AG08395 (cell line): ENCODE measurements at places on chromosomes 12 and 14.

GRCh38 chr12:109385339-109386058 is 37.8 kb downstream of the MYO1H start:
- peak; percentile 77 for DNase-seq

DNA sequence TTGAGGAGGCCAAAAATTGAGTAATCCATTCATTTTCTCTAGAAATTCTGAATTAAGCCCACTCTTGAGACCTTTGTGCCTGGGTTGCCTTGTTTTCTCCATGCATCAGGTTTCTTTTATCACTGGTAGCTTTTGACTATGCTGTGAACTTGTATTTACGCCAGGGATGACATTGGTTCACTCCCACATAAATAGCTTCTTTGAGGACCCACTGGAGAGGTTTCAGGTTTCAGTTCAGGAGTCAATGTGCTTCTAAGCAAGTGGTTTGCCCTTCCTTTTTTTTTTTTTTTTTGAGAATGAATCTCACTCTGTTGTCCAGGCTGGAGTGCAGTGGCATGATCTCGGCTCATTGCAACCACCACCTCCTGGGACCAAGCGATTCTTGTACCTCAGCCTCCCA is 10.2 kb upstream of the SLC17A8 start:
- DNase-seq = no peak

GRCh38 chr12:68445824-68446223 is 113.7 kb upstream of the MDM1 start:
- no peak for DNase-seq

DNA sequence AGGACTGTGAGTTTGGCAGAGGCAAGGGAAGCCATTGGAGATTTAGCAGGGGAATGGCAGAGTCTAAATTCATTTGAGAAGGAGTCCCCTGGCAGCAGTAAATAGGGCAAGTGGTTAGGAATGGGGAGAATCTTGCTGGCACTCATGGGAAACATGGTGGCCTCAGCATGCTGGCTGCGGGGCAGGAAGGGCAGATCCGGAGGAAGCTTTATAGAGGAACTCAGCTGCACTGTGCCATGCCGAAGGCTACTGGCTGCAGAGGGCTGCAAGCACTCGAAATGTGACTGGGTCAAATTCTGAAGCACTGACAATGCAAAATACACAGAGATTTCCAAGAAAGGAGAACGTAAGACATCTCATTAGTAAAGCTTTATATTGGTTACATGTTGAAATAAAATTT is 23.9 kb downstream of the CCNK start:
- DNase-seq = no peak

DNA sequence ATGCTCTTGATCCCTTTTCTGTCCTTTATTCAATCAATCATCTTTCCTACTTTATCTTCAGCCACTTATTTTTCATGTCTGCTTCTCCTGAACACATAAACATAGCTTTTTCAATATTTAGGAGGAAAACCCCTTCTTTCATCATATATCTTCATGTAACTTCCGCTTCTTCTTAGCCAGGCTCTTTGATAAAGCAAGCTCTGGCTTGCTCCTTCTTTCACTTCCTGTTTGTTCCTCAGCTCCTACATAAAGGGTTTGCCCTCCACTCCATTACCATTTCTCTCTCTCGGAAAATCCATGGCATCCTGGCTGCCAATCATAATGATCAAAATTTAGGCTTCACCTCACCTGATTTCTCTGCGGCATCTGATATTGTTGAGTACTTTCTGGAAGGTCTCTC is 33.7 kb upstream of the HELB start:
- DNase-seq = no peak

DNA sequence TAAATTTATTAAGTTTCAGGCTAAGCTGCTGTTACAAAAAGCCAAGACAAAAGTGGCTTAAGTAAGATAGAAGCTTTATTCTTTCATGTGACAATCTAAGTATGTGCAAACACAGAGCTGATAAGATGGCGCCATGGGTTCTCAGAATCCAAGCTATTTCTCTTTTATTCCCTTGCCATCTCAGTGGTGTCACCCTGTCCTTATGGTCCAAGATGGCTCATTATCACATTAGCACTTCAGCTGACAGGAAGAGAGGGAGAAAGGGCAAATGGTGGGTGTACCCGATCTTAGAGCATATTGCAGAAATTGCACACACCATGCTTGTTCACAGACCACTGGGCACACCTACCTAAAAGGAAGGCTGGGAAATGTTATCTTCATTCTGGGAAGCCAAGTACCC is 211.7 kb downstream of the TMTC2 start:
- no peak for DNase-seq

DNA sequence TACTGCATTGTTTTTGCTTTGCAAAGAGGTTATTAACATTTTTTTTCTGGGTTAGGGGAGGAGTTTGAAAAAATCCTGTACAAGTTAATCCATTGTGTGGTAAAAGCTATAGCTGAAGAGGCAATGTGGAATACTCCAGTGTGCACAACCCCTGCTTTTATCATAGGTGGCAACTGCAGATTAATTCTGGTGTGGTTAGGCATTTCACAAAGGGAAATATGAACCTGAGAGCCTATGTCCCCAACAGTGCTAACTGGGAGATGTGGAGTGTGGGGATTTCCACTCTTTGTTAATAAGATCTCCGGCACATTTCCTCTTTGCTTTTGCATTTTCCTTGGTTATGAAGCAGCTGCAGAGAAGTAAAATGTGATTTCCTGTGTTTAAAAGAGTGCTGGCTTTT is 33.6 kb downstream of the PRORP start:
- DNase-seq = no peak

- peak; percentile 62 for DNase-seq
Observed at GRCh38 chr12:70648831-70649230, 11.6 kb upstream of the PTPRB start.

DNA sequence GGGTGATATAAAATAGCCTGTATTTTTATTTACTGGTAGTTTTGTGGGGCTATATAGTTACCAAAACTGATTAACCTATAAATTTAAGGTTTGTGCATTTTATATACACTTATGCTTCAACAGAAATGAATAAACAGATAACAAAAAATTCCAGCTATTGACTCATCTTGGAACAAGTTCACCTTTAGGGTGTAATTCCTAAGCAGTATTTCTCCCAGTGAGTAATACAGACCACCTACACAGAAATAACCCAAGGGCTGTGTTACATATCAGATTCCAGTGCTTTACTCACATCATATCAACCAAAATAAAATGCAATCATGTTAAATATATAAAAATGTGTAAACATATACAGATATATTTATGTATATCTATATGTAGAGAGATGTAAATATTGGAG is 345.6 kb downstream of the ADAMTS20 start:
- no peak for DNase-seq
